ENCODE measurements at places on chromosomes 2 and 18.

DNA sequence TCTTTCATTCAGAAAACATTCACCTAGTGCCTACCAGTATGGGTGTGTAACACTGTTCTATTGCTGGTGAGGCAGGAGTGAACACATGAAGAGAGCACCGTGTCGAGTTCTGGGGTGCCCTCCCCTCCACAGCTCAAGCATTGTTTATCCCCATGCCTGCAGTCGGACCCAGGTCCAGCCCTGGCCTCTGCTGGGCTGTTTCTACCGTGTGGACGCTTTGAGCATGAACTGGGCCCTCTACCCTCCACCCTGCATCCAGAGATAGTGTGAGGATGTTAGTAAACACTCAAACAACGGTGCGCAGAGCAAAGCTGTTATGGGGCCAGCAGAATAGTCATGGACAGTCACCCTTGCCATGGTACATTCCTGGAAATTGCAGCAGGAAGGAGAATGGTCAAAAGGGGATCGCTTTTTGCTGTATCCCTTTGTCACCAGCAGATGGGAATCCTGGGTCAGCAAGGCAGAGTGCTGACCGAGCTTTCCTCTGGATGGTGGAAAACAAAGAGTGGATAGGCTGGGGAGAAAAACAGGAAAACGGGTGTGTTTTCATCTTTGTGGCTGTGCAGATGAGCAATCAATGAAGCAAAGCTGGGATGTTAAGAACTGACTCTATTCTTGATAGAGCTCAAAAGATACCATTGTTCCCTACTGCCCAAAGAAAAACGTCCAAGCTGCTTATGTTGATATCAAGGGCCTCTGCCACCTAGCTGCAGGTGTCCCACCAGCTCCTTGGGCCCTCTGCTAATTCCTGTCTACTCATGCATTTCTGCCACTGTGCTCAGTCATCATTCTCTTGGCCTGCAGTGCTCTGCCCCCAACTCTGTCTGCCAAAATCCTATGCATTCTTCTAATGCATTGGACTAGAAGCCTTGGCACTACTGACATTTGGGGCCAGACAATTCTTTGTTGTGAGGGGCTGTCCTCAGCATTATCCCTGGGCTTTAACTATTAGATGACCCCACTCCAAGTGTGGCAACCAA is 38.7 kb downstream of the REEP1 start:
- no peak for DNase-seq

DNA sequence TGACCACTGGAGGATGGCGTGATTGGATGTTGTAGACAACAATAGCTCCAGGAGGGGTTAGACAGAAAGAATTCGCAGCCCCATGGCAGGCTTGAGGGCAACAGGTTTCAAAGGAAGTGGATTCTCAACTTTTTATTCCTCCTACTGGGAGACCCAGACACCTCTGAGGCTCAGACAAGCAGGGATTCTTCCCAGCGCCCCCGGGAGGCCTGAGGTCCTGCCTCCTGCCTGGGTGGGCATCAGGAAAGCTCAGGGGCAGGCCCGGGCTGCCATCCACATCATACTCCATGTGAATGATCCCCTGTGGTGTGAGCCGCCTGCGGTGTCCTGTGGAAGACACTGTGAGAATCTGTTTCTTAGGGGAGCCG is 203.5 kb downstream of the CYP26B1 start:
- no peak for DNase-seq

- DNase-seq = no peak
Observed at GRCh38 chr2:23587341-23587880, 202.4 kb downstream of the KLHL29 start.

GRCh38 chr2:158043181-158043948 is 58.3 kb upstream of the UPP2 start:
- DNase-seq = no peak

- DNase-seq = no peak
Observed at GRCh38 chr2:233819884-233820773, 34.2 kb downstream of the HJURP start.

DNA sequence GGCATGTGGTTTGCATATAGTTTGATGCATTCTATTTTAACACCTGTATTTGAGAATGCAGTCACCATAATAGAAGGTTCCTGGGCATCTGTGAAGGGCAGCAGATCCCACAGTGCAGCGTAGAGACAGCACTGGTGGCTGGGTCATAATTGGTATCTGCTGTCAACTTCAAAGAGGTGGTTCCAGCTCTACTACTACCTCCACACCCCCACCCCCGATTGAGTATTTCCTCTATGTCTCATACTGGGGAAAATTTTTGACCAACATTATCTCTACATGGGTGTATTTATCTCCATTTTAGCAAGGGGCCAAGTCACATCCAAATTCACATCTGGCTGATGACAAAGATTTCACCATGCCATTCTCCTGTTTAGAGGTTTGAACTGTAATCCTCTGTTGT is 43.0 kb downstream of the TRPM8 start:
- no peak for DNase-seq

- DNase-seq = no peak
Observed at GRCh38 chr2:196502386-196502785, 137.1 kb upstream of the CCDC150 start.

GRCh38 chr2:166126007-166126639 is 1.7 kb downstream of the SCN1A start:
- DNase-seq = no peak

DNA sequence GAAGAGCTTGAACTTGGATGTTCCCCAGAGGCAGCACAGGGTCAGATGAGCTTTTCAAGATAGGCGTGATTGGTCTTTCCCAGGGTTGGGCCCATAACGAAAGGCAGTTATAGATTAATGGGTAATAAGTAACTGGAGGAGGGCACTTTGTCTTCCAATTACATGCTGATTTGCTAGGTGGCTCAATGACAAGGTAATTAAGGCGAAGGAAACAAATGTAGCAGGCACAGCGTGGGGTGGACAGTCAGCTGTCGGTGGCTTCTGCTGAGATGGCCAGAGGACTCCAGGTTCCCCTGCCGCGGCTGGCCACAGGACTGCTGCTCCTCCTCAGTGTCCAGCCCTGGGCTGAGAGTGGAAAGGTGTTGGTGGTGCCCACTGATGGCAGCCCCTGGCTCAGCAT is at the start of gene UGT1A4:
Gene UGT1A4 (plus strand): TSS at position 185 of the 400 bp plus-strand sequence. CDS start 85 bp downstream, at position 270.
- no peak for DNase-seq

- no peak for DNase-seq
Observed at GRCh38 chr2:7655629-7656028, 738.4 kb downstream of the RNF144A start.

DNA sequence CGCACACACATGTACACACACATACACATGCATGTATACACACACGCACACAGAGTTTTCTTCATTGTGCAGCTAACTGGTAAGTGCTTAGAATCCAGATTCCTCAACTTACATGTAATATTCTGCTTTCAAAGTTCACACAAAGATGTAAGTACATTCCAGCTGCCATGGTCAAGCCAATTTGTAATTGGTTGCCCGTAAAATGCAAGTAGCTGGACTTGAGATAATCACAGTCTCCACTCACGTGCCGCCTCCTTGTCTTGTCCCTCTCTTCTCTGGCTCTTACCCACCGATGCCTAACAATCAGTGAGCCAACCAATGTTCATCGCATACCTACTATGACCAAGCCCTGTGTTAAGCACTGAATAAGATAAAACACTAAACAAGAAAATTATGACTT is 77.8 kb downstream of the SOCS6 start:
- no peak for DNase-seq

- DNase-seq = no peak
Observed at GRCh38 chr2:110153416-110153815, 37.8 kb upstream of the MALL start.

- DNase-seq = no peak
Observed at GRCh38 chr18:77103991-77104531, 28.5 kb downstream of the MBP start.

DNA sequence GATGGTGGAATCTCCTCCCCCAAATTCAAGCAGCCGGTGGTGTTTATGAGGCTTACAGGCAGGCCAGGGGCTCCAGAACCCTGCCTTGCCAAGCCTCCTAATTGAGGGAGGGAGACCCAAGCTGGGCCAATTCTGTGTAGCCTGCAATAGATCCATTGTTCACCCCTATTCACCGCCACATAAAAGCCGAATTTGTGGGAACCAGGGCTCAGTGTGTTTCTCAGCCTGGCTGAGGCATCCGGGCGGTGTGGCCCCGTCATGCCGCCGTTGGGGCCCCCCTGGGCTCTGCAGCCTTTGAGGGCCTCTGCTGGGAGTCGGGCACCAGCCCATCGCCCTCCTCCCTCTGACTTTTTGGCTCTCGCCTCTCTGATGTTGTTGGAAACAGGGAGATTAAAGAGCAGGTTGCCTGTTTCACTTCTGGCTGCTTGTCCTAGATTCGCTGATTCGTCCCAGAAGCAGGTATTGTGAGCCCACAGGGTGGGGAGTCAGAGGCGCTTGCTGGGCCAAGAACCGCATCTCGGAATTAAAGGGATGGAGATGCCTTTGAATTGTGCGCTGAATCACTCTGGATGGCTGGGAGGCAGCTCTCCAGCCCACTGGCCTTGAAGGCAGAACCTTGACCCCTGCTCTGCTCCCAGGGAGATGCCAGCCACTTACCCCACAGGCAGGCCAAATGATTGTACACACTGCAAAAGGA is 14.7 kb upstream of the OTOS start:
- DNase-seq = no peak

DNA sequence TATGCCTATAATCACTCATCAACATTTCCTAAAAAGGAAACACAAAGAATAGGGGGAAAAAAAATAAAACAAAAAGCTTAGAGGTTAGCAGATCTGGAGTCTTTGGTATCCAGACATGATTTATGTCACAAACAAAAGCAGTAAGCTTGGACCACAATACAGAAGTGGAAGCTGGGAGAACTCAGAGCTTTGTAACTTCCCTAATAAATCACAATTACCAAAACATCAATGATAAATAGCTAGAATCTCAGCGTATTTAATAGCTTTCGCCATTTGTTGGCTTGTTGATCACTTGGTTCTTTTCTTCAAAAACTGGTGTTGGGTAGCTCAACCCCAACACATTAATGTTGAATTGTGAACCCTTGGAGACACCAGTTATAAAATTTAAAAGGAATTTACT is 392.5 kb downstream of the IRS1 start:
- no peak for DNase-seq

GRCh38 chr2:237315170-237315828 is 98.7 kb downstream of the COL6A3 start:
- peak; percentile 29 for DNase-seq

GRCh38 chr2:230209422-230210051 is 10.2 kb downstream of the SP110 start:
- no peak for DNase-seq

- no peak for DNase-seq
Observed at GRCh38 chr2:102669401-102669800, 50.0 kb downstream of the SLC9A2 start.

DNA sequence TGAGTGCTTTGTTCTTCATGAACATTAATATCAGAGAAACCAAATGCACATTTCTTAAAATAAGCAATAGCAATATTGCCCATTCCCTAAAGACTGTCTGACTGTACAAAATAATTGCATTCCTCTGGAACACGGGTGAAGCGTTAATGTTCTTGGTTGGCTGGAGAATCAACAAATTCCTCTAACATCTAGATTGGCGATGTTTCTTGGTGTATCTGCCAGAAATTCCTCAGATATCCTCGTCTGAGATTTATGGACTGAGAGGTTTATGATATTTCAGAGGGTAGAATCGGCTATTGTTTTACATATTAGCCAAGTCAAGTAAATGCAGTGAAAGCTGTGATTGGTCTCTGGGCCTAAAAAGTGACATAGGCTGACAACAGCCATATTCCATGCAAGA is 27.1 kb upstream of the SPTBN1 start:
- DNase-seq = no peak

DNA sequence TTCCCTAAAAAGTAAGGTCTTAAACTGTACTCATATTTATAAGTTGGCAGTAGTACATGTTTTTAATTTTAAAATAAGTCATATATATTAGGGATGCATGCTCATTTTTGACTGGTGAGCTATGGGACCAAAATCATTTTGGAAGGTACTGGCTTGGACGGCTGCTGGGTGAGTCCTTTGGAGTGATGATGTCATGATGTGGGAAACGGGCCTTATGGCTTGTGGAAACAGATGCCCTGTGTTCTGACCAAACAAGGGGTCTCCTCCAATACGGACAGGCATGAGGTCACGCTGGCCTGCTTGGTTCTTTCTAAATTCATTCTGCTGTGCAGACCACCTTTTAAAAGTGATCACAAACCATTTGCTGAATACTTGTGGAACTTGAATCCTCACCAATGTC is 109.2 kb upstream of the MGAT5 start:
- no peak for DNase-seq

GRCh38 chr18:55384115-55384514 is 203.9 kb downstream of the TCF4 start:
- DNase-seq = no peak

DNA sequence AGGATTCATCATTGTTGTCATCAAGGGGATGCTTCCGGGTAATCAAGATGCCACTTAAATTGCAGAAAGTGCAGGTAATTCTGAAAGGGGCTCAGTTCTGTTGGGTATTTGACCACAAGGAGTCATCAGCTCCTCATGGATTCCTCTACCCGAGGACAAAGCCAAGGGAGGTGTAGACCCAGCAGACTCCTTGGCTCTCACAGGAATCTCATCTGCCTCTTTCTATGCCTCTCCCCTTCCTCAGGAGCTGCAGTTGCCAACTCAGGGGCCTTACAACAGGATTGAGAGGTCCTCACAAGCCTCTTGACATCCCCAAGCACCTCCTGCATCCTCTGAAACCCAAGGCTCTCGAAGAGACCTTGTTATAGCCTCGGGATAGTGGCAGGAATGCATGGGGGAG is 44.0 kb downstream of the ITGB6 start:
- no peak for DNase-seq

- DNase-seq = no peak
Observed at GRCh38 chr2:67701011-67701410, 303.9 kb downstream of the ETAA1 start.

DNA sequence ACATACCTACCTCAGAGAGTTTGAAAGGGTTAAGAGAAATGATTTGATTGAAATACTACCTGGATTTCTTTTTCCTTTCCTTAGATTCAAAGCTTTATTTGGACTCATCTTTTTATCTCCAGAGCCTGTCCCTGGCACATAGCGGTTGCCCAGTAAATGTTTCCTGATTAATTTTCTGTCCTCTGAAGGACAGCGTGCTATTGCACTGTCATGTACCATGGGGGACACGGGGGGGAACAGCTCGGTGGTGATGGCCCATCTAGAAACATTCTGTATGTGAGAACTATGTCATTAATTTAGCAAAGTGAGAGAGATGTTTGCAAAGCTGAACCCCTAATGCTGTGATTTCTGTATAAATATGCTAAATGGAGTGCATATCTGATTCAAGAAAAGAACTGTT is 26.4 kb upstream of the CABYR start:
- no peak for DNase-seq

DNA sequence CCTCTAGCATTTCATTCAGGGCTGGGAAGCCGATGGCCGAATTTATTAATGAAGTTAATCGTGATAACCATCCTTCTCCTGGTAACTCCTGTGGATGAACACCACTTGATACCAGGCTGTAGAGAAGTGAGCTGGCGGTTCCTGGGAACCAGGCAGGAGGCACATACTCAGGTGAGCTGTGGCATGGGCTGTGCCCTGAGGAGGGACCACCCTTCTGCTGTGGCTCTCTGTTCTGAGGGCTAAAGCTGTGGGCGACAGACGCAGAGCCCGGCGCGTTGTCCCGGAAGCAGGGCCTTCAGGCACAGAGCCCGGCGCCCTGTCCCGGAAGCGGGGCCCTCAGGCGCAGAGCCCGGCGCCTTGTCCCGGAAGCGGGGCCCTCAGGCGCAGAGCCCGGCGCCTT is 462.3 kb upstream of the SALL3 start:
- DNase-seq = no peak

Data from NCI-H526 (cell line).